ENCODE measurements at places on chromosomes 13 and 19.

GRCh38 chr13:110413016-110413675, 106.1 kb downstream of the COL4A2 start:
- DNase-seq = no peak

GRCh38 chr13:74052402-74052928, 81.7 kb downstream of the KLF12 start:
- no peak for DNase-seq

GRCh38 chr13:51912091-51912490, 50.3 kb downstream of the CCDC70 start:
- peak; percentile 47 for DNase-seq

DNA sequence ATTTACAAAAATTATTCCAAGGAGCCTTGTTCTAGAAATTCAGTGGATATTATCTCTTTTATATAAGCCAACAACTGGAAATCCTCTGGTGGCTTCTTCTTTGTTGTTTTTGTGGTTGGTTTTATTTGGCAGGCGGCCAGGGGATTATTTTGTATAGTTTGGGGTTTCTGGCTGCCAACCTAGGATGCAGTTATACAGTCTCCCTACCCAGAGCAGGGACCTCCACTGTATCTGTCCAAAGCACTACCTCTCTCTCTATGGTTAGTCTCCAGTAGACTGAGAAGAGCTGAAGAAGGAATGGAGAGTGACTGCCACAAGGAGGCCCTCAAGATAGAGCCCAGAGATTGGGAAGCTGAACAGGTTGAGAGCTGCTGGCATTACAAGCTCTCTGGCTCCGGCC, 80.2 kb downstream of the ZAR1L start:
- DNase-seq = no peak

DNA sequence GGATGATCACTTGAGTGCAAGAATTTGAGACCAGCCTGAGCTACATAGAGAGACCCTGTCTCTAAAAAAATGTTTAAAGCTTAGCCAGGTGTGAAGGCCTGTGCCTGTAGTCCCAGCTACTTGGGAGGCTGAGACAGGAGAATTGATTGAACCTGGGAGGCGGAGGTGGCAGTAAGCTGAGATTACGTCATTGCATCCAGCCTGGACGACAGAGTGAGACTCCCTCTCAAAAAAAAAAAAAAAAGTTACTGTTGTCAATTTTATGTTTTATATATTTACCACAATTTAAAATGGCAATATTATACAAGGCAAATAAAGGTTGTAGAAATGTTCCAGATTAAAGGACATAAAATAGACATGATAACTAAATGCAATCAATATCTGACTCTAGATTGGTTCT, 29.2 kb downstream of the WDR87 start:
- DNase-seq = no peak

DNA sequence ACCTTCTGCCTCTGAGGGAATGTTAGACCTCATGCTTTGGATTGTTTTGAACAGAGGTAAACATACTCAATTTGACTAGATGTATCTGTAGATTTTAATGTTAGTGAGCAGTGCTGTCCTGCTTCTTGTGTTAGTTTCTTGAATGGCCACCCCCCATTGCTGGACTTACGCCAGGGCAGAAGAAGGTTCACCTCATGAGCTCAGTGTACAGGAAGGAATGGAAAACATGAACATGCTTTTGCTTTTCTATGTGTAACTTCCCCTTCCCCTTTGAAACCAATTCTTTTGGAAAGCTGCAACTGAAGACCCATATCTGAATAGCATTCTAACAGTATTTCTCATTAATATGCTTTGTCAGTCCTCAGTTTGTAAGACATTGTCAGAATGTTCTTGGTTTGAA, 32.3 kb downstream of the WASF3 start:
- DNase-seq = no peak

DNA sequence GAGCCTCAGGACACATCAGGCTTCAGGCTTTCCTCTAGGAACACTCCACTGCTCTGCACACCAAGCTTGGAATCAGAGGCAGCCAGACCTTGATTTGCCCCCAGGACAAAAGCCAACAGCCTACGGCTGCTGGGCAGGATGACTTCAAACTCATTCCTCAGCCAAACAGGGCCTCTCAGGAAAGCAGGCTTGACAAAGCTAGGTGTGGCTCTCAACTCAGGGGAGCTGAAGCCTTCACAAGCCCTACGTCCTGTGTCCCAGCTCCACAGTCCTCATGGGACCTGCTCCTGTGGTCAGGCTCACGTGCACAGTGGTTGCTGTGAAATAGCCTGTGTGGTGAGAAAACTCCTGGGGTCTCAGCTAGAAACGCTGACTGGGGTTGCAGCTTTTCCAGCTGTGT, 398.9 kb upstream of the ZNF507 start:
- DNase-seq = no peak

DNA sequence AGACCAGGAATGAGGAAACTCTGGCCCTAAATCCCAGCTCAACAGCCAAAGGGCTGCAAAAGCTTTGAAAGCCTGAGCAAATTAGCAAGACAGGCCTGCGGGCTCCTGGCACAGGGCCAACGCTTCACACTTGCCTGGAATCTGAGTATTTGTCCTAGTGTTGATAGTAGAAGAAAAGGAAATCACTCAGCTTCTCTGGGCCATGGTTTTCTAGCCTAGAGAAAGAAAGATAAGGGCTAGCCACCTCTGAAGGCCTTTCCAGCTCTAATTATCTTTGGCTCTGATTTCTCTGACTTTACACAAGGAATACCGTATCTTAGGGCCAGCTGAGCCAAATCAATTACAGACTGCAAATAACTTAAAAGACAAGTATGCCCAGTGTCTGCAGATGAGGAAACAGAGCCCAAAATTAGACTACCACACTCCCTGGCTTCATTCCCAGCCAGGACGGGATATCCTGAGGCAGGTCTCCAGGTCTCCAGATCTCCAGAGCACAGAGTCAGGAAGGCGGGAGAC, 69.6 kb downstream of the STK24 start:
- peak; percentile 85 for DNase-seq
